ENCODE measurements at places on chromosomes 16 and 17. TPM values are rescaled to one million over a fixed set of nuclear protein-coding genes. Genes with fewer than 3 reads are reported as not detected.

AGRP gene
- total RNA-seq, result not detected

TMEM238L gene
- not detected for total RNA-seq

KRT14 gene
- not detected for total RNA-seq

EFTUD2 gene
- total RNA-seq, result 133 TPM

SPATA22 gene
- total RNA-seq, result not detected

OSGIN1 gene
- total RNA-seq, result 1.2 TPM

KCNJ12 gene
- not detected for total RNA-seq

CPHXL2 gene
- total RNA-seq, result not detected

- no peaks in the 10 kb centered on the region for H3K36me3 ChIP-seq
- DNase-seq, result no peak
- H3K4me3 ChIP-seq, result no peak overlapping the region
- no peak overlapping the region for H3K27ac ChIP-seq
- no peaks in the 10 kb centered on the region for H3K4me1 ChIP-seq
These were observed 70.2 kb upstream of the PSMD7 start for GRCh38 chr16:74226338-74226954.

GRCh38 chr17:49218941-49219913 lies 8.7 kb downstream of the ABI3 start:
- peaks cover 79% of the 10 kb centered on the region for H3K4me1 ChIP-seq
- no peaks in the 10 kb centered on the region for H3K27me3 ChIP-seq
- DNase-seq, result peak; percentile 89
- H3K27ac ChIP-seq, result peak overlapping the region; percentile 93
- peak overlapping the region; percentile 2 for H3K4me3 ChIP-seq

GRCh38 chr16:86243571-86244154 lies 266.7 kb upstream of the FOXF1 start:
- H3K27ac ChIP-seq, result no peak overlapping the region
- no peak overlapping the region for H3K4me3 ChIP-seq
- H3K4me1 ChIP-seq, result no peaks in the 10 kb centered on the region

DNA sequence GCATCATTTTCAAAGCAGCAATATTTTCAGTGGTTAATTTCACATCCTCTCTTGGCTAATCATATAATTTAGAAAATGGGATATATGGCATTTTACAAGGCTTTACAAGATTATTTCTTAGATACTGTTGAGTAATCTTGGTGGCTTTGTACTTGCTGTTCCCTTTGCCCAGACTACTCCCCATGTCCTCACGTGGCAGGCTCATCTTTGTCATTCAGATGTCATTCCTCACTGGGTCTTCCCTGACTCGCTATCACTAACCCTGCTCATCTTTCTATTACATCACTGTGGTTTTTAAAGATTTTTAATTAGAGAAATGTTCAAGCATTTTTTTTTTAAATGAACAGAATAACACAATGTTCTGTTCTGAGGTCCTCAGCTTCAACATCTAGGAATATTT lies 240.0 kb upstream of the IRX5 start:
- H3K4me3 ChIP-seq, result no peak overlapping the region
- H3K27ac ChIP-seq, result no peak overlapping the region
- H3K36me3 ChIP-seq, result no peaks in the 10 kb centered on the region

DNA sequence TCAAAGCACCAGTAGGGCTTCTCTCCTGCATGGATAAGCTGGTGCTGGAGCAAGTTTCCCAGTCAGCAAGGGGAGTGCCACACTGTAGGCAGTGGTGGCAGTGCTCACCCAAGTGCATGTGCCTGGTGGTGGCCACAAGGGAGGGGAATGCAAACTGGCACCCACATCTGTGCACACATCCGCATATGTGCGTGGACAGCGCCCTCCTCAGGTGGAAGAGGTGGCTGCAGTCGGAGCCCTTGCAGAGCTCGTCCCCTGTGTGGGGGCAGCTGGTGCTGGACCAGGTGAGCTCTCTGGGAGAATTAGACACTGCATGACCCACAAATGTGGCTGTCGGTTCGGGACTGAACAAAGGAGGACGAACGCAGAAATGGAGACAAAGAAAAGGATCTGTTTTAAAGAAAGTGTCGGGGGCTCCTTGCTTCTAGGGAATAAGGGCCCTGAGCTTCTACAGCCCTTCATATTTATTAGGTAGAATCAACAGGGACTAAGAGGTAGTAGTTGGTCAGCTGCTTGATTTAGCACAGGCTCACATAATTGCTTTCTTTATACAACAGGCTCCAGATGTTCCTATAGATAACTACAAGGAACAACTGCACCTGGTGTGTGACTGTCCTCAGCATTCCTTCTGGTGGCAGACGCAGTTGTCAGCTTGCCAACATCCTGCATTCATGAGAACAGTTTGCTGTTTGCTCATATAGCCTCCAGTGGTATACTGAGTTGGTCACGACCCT lies 5.3 kb upstream of the ZNF689 start:
- no peak overlapping the region for H3K4me3 ChIP-seq
- no peaks in the 10 kb centered on the region for H3K27me3 ChIP-seq
- no peak overlapping the region for H3K27ac ChIP-seq

DNA sequence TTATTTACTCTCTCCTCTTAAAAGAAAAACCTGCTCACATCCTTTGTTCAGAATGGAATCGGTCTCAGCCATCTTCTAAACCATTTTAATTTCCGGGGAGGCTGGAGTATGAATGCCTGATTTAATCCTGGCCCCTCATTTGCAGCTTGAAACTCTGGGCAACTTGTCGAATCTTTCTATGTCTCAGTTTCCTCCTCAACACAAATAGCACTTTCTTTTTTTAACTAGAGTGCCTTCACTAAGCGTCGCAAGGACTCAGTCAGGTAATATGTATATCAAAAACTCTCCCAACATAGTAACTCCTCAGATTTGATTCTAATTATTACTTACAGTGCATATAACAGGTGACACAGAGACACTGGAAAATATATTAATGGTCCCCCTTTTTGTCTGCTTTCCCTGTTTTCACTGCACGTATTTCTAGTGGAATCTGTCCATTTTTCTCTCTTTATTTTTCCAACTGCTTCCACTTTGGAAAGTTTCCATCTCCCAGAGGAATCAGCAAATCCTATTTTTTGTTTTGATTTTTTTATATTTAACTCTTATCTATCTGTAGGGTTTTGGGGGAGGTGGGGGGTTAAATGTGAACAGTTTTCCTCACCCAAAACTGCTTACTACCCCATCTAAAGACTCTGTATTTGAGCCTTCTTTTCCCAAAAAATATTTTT lies 18.6 kb downstream of the SNN start:
- H3K36me3 ChIP-seq, result peaks cover 59% of the 10 kb centered on the region
- H3K4me3 ChIP-seq, result no peak overlapping the region
- H3K27me3 ChIP-seq, result no peaks in the 10 kb centered on the region

DNA sequence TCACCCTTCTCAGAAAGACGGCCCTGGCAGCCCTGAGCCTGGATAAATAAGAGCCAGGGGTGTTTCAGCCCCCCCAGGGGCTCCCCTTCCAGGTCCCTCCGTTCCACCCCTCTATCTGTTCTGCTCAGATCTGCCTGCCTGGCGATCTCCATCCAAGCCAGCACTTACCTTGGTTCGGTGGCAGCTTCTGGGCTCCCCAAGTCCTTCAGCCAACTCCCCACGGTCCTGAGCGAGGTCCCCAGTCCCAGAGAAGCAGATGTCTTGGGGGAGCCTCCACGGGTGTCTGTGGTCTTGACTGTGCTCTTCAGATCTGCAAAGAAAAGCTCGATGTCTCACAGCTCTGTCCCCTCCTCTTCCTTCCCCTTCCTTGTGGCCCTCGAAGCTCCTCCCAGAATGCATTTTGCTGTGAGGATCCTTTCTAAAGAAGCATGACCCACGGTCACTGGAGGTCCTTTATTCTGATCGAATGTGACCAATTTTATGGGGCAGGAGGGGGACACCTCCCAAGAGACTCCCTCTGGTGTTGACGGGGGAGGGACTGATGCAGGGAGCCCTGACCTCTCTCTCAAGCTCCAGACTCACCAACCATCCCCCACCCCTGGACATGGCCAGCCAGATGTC lies at the start of gene PIK3R6:
TSS of gene PIK3R6 (minus strand) at position 314 of the 621 bp plus-strand sequence. CDS start 17,880 bp downstream, outside the sequence.
- no peak within 1 kb of the TSS for H3K27ac ChIP-seq
- peaks cover 19% of the 10 kb centered on the region for H3K4me1 ChIP-seq
- DNase-seq, result no peak
- H3K36me3 ChIP-seq, result no peaks in the 10 kb centered on the region

DNA sequence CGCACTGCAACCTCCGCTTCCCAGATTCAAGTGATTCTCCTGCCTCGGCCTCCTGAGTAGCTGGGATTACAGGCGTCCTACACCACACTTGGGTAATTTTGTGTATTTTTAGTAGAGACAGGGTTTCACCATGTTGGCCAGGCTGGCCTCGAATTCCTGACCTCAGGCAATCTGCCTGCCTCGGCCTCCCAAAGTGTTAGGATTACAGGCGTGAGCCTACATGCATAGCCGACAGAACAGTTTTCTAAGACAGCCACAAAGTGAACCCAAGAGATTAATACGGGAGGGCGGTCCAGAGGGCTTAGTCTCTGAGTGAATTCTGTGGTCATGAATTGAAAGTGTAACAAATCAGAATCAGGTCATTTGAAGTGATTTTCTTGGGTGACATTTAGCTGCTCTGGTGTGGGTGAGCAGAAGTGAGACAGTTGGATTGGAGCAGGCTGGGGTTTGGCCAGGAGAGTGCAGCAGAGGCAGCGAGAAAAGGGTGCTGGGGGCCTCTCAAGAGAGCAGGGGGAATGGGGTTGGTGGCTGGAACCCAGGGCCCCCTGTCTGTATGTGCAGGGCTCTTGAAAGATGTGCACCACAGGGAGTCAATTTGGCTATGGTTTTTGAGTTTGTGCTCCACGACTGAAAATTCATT lies 231.4 kb upstream of the WSCD1 start:
- no peaks in the 10 kb centered on the region for H3K36me3 ChIP-seq
- no peaks in the 10 kb centered on the region for H3K4me1 ChIP-seq
- no peak overlapping the region for H3K27ac ChIP-seq
- H3K4me3 ChIP-seq, result no peak overlapping the region
- DNase-seq, result no peak

- no peaks in the 10 kb centered on the region for H3K36me3 ChIP-seq
- peak overlapping the region; percentile 21 for H3K27ac ChIP-seq
- peaks cover 47% of the 10 kb centered on the region for H3K4me1 ChIP-seq
- peaks cover 36% of the 10 kb centered on the region for H3K27me3 ChIP-seq
- peak; percentile 46 for DNase-seq
These were observed 874 bp downstream of the CMTM3 start for GRCh38 chr16:66605177-66605978.

Measured in B cell (primary cell).